Epithelial cell of esophagus (primary cell): ENCODE measurements at places on chromosomes 5 and 9.

DNA sequence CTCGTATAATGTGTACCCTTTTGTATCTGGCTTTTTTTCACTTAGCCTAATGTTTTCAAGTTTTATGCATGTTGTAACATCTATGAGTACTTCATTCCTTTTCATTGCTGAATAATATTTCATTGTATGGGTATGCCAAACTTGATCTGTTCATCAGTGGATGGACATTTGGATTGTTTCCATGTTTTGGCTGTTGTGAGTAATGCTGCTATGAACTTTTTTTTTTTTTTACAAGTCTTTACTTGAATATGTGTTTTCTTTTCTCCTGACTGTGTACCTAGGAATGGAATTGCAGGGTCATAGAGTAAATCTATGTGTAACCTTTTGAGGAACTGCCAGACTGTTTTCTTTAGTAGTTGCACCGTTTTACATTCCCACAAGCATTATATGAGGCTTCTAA lies 52.4 kb downstream of the MTREX start:
- peak; percentile 81 for DNase-seq

- no peak for DNase-seq
Measured at GRCh38 chr5:134964359-134965270, 3.1 kb upstream of the CATSPER3 start.

- no peak for DNase-seq
Measured at GRCh38 chr9:11064909-11065308, 452.1 kb upstream of the PTPRD start.

GRCh38 chr5:178667101-178667500 lies 40.3 kb upstream of the CLK4 start:
- no peak for DNase-seq

DNA sequence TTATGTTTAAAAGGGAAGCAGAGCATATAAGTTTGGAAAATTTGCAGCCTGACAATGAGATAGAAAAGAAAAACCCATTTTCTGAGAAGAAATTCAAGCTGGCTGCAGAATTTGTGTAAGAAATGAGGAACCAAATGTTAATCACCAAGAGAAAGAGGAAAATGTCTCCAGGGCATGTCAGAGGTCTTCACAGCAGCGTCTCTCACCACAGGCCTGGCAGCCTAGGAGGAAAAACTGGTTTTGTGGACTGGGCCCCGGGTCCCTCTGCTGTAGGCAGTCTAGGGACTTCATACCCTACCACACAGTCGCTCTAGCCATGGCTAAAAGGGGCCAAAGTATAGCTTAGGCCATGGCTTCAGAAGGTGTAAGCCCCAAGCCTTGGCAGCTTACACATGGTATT lies 32.1 kb upstream of the HSD17B4 start:
- peak; percentile 77 for DNase-seq

DNA sequence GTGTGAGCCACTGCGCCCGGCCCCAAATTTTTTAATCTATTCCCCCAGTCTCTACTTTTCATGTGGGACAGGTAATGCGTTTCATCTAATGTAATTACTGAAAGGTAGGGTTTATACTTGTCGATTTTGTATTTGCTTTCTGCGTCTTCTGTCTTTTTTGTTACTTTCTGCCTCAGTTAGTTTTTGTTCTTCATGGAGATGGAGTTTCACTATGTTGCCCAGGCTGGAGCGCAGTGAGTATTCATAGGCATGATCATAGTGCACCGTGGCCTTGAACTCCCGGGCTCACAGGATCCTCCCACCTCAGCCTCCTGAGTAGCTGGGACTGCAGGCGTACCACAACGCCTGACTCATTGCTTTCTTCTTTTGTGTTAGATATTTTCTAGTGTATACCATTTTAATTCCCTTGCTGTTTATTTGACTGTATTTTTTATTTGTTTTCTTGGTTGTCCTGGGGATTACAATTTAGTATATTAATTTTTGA lies 23.4 kb downstream of the EHMT1 start:
- no peak for DNase-seq

DNA sequence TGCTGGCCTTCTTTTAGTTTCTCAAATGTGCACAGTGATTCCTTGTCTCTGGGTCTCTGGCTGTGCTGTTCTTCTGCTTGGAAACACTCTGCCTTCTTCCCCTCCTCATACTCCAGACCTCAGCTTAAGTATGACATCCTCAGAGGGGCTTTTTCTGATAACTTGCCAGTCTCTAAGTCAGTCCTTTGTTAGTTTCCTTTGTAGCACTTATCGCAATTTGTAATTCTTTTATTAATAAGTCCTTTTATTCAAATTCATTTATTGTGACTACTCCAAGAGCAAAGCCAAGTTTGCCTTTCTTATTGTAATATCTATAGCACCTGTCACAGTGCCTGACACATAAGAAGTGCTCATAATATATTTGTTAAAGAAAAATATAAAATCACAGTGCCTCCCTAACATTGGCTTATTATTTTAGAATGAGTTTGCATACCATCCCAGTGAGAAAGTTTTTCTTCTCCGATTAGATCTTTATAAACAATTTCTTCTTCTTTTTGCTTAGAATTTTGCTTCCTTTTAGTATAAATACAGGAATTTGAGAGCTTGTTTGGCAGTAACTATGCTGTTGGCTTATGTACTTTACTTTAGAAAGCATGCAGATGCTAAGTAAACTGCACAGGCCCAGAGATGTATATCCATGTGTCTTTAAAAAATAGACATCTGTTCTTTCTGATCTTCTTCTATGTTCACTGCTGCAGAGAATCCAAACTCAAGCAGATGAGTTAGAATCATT lies 198.0 kb downstream of the GAS1 start:
- no peak for DNase-seq

DNA sequence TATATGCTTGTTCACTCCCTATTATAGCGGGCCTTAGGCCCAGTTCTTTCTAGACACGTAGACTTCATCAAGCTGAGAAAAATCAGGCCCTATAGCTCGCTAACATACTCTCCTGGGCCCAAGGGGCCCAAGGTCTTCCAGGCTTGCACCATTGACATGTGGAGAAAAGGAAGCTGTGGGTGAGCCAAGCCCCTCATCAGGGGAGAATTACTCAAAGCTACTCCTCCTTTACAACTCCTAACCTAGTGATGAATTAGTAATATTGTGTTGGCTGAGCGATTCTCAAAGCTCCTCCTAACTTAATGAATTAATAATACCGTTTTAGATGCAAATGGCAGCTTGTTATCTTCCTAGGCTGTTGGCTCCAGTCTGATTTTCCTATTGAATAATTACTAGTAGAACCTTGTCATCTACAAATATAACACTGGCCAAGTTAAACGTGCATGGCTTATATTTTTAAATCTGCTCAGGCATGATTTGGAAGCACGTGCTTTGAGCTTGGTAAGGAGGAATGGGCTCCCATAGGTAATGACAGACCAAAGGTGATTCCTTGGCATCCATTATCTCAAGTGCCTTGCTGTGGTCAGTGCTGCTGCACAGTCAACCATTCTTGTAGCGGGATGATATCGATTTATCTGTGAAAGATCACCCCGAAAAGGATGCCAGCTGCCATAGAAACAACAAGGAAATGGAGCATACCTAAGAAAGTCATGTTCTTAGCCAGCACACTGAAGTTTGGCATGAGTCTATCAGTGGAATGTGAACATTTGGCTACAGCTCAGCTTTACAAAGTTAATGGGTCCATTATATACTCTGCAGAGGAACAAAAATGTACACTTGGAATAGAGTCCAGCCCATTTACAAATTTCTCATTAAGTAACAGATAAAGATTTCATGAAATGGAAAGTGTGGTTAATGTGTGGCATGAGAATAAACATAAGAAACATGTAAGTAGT lies 23.8 kb downstream of the LVRN start:
- DNase-seq, result no peak

DNA sequence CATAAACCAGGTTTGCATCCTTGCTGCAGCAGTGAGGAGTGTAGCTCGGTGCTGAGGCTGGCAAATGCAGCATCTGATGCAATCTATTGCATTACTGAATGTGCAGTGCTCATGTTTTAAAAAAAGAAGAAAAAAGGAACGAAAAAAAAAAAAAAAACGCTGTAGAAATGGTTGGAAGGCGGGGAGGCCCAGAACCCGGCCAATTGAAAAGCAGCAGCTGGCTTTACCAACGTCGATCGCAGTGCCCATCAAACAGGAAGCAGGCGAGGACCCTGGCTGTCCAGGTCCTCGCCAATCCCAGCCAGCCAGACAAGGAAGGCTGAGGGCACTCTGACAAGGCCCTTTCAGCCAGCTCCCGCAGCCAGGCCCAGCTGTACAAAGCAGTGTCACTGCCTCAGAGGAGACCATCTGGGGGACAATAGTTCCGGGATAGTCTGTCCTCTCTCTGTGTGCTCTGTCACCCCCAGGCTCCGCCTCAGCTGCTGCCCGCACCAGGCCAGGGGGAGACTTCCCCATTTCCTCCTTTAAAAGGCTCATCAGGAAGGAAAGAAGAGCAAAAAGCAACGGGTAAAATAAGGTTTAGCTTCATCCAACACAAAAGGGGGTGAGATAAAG lies 21.8 kb upstream of the CPEB4 start:
- DNase-seq, result no peak

GRCh38 chr5:89343666-89344065 lies 460.7 kb upstream of the MEF2C start:
- DNase-seq, result peak; percentile 13

- no peak for DNase-seq
Measured at GRCh38 chr5:103035701-103036100, 84.2 kb downstream of the GIN1 start.

DNA sequence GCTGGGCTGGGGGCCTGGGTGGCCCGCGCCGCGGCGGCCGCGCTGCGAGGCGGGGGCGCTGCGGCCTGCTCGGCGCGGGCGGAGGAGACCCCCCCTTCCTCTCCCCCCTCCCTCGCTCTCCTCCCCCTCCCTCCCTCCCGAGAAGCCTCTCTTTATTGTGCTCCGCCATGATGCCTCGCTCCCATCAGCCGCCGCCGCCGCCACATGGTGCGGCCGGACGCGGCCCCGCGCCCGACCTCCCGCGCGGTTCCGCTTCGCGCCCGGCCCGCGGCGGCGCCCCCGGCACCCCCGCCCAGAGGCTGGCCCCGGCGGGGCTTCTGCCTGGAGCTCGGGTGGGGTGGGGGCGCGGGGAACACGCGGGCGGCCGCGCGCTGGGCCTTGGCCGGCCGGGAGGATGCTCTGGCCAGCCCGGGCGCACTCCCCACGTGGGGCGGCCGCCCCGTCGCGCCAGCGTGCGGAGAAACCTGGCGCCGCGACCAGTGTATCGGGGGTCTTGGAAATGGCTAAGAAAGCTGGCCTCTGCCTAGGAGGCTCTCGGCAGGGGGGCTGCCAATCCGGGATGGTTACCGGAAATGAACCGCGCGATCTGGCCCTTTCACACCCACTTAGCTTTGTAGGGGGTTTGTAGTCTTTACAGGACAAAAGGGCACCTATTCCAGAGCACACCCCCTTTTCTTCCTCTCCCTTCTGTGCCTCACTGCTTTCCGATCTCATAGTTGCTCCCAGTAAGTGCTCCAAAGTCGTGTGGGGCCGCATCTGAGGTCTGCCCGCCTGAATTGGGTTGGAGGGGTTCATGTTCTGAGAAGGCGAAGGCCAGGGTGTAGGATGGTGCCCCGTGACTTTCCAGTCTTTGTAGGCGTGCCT lies 1.0 kb downstream of the SET start:
- DNase-seq, result peak; percentile 33

- no peak for DNase-seq
Measured at GRCh38 chr5:142758062-142758795, 11.9 kb upstream of the ARHGAP26 start.

DNA sequence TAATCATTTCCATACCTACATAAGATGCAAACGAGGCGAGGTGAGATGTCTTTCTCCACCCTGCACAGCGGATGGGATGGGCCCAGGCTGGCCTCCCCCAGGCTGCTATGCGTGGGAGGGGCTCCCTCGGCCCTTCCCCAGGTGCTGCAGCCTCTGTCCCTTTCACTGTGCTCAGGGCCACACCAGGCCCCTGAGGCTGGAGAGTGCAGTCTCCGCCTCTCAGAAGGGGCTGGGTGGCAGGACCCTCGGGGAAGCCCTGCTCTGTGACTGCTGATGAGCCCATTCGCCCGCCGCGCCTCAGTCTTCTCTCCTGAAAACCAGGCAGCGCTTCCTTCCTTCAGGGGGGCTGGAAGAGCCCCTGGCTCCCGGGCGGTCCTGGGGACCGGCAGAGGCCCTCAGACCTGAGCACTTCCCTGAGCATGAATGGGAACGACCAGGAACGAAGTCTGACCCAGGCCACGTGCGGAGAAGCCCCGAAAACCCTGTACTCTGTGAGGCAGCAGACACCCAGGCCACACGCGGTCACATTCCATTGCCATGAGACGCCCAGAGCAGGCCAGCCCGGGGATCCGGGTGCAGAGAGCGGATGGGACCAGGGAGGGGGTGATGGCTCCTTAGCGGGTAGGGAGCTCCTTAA lies 21.9 kb upstream of the NOTCH1 start:
- DNase-seq, result peak; percentile 86

- DNase-seq, result peak; percentile 51
Measured at GRCh38 chr5:51657340-51658240, 274.3 kb downstream of the ISL1 start.

DNA sequence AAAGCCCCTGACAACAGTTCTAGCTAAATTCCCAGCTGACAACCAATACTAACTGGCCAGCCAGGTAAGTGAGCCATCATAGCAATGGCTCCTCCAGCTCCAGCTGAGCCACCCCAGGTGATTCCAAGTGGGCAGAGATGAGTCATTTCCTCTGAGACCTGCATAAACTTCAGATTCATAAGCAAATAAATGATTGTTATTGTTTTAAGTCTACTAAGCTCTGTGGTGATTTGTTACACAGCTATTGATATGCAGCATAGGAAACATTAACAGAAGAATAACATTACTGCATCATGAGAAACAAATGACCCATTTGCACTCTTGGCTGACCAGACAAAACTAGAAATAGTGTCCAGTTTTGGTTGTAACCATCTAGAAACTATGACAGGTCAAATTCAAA lies 60.3 kb downstream of the TTC39B start:
- peak; percentile 84 for DNase-seq

GRCh38 chr5:1079961-1080360 lies 31.9 kb downstream of the SLC12A7 start:
- no peak for DNase-seq

GRCh38 chr5:154191467-154192261 lies 1.1 kb downstream of the GALNT10 start:
- no peak for DNase-seq

DNA sequence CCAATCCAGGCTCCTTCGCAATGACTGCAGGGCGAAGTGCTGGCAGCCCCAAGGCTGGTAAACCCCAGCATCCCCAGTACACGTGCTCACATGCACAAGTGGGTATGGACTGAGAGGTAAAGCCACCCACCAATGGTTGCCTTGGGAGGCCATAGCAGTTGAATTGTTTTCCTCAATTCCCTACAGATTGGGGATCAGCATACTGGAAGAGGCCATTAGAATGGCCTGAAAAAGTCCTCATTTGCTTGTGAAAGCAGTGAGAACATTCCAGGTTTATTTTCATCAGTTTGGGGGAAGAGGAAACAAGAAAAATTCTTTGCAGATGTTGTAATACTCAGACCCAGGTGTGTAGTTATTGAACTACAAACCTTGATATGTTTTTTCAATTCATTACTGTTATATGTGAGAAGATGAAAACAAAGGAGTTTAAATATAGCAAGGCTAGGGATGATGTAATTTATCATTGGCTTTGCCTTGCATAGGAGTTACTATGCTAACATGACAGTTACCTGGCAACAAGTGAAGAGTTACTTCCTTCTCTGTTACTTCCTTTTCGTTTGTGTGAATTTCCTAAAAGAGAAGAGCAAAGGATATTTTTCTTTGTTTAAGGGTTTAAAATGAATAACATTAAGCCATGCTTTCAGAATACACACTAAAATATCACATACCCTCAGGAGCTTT lies 36.4 kb downstream of the MTMR12 start:
- DNase-seq, result peak; percentile 72
